Fibroblast of skin of scalp (primary cell): ENCODE measurements at places on chromosomes 5 and 9.
A peak's percentile ranks its signal among the peaks of the same experiment; 100 is the strongest.

DNA sequence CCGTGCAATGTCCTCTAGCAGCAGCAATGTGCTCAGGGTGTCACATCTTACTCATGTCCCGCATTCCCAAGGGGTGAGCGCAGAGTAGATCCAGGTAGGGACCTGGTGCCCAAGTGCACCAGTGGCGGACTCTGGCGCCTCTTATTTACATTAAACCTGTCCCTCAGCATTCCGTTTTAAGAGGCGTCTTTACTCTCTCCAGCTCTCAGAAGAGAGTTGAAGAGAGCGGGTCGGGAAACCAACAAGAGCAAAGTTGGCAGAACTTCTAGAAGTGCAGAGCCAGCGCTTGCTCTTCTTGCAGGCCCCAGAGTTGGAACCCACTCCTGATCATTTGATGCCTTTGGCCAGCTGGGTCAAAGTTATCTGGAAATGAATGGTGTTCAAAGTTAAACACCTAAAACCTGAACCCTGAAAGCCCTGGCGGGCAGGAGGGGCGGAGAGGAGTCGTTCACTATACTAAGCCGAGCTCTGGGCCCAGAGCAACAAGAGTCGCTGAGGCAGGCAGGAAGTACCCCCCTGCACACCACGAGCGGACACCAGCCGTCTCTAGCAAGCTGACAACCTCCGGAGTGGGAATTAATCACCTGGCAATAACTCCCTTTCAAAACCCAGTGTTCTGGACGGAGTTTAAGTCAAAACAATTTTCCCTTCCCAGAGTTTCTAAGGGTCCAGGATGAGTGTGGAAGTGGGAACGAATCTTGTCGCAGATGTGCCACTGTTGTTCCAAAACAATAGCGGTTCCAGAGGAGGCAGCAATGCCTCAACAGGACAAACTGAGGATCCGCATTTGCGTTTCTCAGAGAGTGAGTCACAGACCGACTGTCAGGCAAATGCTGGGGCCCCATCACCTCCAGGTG lies 122.8 kb downstream of the TMEM161B start:
- DNase-seq = no peak

- DNase-seq = no peak
These were observed 46.1 kb downstream of the DCP2 start for GRCh38 chr5:113022661-113023060.

- no peak for DNase-seq
These were observed 90.3 kb downstream of the ANKRD55 start for GRCh38 chr5:56142614-56143372.

- no peak for DNase-seq
These were observed 578 bp upstream of the TNFAIP8 start for GRCh38 chr5:119355244-119355638.

- no peak for DNase-seq
These were observed 5.2 kb downstream of the ARSB start for GRCh38 chr5:78979909-78980308.

DNA sequence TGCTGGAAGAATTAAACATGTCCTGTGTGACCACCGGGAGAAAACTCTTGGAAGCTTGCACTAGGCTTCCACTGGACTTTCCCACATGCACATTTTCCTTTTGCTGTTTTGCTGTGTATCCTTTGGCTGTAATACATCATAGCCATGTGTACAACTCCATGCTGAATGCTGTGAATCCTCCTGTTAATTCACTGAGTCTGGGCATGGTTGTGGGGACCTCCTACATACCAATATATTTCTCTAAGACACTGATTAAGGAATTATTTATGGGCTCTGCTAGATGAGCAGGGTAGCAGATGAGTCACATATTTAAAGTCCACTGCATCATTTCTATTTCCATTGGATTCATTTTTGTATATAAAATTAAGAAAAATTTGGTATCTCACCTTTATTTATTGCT lies 220.1 kb downstream of the CYLC2 start:
- DNase-seq = no peak

GRCh38 chr5:143386725-143387124 lies 16.8 kb downstream of the NR3C1 start:
- peak; percentile 72 for DNase-seq

DNA sequence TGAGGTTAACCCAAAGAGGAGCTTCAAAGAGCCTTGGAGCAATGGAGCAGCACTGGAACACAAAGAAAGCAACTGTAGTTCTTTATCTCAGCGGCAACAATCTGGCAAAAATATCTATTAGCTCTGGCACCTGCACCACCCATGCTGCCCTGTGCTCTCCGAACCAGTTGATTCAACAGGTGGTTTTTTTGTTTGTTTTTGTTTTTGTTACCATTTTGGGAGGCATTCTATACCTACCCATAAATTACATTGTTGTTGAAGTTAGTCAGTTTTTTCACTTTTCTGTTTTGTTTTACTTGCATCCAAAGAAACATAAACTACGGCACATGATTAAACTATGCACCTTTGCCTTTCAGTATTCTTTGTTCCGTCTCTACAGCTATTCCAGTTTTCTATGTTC lies 16.2 kb downstream of the ESM1 start:
- no peak for DNase-seq

DNA sequence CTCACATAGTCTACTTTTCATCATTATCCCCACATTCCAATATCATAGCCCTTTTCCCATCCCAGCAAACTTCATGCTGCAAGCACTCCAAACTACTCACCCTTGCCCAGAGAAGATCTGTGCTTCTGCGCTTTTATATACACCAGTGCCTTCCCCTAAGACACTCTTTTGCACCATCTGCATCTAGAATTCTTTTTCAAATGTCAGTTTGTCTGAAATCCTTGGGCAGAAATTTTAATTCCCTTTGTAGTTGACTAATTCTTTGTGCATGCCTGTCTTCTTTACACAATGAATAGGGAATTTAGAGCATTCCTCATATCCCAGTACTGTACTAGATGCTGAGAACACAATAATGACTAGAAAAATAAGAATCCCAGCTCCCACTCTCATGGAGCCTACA lies 298.9 kb downstream of the KCNN2 start:
- peak; percentile 56 for DNase-seq

GRCh38 chr9:18208166-18209059 lies 265.5 kb upstream of the ADAMTSL1 start:
- peak; percentile 27 for DNase-seq

DNA sequence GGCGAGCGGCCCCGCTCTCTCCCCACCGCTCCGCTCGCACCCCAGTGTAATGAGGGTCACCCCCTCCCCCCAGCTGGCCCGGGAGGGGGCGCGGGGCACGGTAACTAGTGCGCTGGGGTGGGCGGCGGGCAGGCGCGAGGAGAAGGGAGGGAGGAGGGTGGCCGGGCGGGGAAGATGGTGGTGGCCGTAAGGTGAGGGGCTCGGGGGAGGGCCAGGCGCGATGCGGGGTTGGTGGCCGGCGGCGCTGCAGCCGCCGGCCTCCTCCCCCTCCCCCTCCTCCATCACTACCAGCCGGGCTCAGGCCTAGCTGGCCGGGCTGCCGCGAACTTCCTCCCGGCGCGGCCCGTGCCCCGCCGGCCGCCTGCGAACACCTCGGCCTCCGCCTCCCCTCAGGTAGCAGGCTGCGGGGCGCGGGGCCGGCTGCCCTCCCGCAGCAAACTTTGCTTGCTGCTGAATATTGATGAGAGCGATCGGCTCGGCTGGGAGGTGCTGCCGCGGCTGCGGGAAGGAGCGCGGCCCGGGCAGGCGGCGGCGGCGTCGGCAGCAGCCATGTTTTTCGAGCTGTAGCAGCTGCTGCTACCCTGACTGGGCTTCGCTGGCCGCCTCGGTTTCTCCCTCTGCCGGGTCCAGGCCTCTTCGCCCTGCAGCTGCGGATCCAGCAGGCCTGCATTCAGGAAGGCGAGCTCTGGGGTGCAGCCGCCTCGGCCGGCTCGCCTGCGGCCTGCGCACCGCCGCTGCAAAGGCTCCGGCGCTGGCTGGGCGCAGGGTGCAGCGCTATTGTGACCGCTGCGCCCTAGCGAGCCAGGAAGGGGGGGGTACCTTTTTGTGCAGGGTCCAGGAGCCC lies 502 bp downstream of the NSD1 start:
- DNase-seq = peak; percentile 55

DNA sequence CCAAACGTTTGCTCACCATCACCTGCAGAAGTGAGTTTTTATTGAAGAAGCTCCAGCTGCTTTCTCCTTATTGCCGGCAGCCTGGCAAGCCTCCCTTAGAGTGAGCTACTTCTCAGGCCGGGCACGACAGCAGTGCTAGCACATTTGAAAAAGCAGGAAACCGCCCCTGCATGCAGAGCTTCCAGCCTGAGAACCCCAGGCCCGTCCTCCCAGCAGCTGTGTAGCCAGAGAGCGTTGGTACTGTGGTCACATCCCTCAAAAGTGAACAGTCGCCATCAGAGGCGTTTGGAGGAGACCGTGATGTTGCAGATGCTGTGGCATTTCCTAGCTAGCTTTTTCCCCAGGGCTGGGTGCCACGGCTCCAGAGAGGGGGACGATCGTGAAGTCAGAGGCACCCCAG lies 23.5 kb downstream of the SLC25A25 start:
- no peak for DNase-seq

DNA sequence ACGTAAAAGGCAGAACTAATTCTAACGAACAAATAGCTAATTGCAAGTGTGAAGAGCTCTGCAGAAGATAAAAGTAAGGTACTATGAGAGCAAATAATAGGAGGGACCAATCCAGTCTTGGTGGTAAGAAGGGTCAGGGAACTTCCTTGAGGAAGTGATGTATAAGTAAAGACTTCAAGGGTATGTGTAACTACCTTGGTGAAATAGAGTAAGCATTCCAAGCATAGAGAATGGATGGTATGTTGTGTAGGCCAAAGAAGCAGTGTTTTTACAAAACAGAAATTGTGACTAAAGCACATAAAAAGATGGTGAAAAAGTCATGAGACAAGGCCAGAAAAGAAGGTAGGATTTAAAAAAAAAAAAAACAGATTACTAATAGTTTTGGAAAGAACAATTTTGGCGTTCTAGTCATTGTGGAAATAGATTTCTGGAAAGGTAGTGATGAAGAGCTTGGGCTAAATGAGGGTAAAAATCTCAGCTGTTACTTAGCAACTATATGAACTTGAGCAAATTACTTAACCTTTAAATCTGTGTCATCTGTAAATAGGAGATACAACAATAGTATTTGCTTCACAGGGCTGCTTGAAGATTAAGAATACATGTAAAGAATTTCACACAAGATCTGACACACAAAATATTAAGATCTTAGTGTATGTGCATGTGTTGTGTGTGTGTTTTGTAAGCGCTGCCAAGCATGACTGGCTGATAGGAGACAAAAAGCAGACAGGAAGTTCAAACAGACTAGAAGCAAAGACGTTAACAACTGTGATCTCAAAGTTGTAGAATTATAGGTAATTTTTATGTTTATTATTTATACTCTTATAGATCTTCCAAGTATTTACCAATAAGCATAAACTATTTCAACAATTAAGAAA lies 73.5 kb downstream of the NR6A1 start:
- peak; percentile 47 for DNase-seq

GRCh38 chr5:84724683-84725082 lies 340.0 kb upstream of the EDIL3 start:
- DNase-seq = peak; percentile 71

DNA sequence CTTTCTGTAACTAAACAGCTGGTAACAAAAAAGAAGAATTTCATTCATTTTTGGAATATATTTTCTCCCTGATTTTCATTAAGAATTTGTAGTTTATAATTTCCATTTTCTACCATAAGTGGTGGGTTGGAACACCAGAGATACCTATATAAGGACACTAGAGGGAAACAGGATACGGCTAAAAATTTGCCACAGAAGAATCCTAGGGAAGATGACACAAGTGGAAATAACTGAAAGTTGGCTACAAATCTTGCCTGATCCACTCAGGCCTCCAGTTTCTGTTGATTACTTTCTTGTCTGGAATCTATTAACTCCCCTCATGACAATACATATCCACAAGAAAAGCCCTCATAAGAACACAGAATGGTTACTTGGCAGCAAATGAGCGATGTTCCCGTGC lies 46.8 kb downstream of the FREM1 start:
- peak; percentile 4 for DNase-seq

- DNase-seq = no peak
These were observed 74.3 kb downstream of the EPB41L4B start for GRCh38 chr9:109246533-109246932.

GRCh38 chr5:150058480-150059126 lies 27.8 kb downstream of the CSF1R start:
- peak; percentile 92 for DNase-seq

- peak; percentile 70 for DNase-seq
These were observed 47.1 kb upstream of the MATR3 start for GRCh38 chr5:139246394-139246793.

DNA sequence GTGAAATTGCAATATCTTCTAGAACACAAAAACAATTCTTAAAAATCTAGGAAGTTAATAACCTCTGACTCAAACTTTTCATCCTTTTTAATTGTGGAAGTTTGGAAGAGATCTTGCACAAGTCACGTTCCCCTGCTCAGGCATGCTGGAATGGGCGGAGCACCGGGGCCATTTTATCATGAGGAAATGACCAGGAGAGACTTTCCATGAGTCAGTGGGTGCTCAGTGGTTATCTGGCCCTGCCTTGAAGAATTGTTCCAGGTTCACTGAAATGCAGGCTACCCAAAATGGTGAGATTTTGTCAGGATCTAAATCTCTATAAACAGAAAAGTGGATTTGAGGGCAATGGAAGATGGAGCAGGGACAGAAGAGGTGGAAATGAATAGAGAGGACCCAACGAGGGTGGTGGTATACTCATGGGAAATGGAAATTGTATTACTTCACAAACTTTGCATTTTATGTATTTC lies 61.2 kb downstream of the FYB1 start:
- DNase-seq = no peak

- peak; percentile 19 for DNase-seq
These were observed 42.6 kb upstream of the SAP30L start for GRCh38 chr5:154403234-154403633.
